ENCODE measurements at places on chromosomes 3 and 15.

- no peak for DNase-seq
Observed at GRCh38 chr3:42509111-42509510, 6.7 kb downstream of the VIPR1 start.

GRCh38 chr3:134029734-134030378, at the start of gene SLCO2A1:
TSS of gene SLCO2A1 (minus strand) at chr3:134029925. CDS start at chr3:134029802, 123 bp downstream.
- no peak for DNase-seq

- peak; percentile 12 for DNase-seq
Observed at GRCh38 chr3:115148142-115148790, 1.2 kb upstream of the ZBTB20 start.

GRCh38 chr3:148078658-148079057, 619.0 kb upstream of the AGTR1 start:
- no peak for DNase-seq

DNA sequence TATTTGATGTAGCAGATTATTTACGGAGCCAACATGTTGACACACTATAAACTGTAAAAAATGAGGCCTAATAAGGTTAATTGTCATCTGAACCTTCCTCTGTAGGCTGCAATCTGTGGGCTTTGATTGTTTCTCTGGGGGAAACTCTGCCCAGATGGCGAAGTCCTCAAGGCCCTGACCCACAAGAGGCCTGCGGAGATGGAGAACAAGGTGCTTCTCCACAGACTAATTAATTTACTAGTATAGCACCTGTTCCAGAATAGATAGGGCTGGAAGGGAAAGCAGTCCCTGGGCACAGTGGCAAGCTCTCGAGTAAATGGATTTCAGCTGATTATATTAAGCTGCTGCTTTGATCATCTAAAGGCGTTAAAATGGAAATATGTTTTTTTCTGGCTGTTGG, 338.8 kb upstream of the DNAJC19 start:
- no peak for DNase-seq

DNA sequence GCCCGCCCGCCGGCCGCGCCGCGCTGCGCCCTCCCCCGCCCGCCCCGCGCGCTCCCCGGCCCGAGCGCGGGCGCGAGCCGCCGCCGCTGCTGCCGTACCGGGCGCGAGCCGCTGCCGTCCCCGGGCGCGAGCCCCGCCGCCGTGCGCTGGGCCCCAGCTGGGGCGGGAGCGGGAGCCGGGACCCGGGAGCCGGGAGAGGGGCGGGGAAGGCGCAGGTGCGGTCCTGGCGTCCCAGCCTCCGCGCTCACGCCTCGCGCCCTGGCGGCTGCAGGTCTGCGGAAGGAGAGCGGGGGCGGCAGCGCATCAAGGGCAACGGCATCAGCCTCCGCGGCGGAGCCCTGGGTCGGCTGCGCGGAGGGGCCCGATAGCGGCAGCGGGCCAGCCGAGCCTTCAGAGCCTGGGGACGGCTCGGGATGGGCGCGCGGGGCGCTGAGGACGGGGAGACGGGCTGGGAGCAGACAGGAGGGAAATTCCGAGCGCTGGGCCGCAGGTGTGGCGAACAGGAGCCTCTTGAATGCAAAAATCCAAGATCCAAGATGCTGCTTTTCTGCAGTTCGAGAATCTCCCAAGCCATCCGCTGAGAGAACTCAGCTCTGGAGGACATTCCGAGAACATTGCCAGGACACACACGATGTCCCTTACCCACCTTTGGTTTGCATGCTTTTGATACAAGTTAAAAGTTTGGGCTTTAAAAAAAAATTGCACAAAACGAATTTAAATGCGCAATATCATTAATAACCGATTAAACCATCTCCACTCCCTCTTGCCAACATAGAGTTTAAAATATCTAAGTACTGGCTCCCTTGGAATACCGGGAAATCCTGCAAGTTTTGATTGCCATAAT, 251.1 kb downstream of the TJP1 start:
- DNase-seq: no peak

DNA sequence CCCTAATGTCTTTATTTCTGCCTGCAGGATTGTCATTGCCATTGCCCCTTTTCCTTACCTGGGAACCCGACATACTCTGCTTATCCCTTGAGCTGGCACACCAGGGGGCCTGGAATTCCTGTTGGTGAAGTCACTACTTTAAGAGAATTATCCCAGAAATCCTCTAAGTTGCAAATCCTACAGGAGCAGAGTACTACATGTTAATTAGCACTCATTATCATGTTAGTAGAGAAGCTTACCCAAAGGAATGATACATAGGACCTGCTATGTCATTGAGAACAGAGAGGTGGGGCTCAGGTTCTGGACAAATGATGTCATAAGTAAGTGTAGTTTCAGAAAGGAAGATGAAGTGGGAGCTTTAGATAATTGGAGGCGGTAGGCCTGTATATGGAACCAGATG, 27.4 kb downstream of the SCG5 start:
- DNase-seq: no peak

DNA sequence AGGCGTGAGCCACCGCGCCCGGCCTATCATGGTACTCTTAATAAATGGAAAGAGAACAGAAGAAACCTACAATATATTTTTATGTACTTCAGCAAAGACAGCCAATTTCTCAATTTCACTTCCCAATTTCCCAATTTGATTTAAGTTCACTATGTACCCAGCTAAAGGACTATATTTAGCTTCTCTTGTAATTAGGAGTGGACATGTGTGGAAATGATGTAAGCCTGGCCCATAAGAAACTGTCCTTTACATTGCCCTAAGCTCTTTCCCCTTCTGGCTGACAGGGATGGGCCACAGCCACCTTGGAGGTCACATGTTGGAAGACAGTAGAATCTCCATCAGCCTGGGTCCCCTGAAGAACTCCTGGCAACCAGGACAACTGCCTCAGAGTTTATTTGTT, 6.2 kb downstream of the TMEM39A start:
- DNase-seq: no peak

GRCh38 chr3:159148466-159148865, 346.6 kb downstream of the MFSD1 start:
- no peak for DNase-seq

DNA sequence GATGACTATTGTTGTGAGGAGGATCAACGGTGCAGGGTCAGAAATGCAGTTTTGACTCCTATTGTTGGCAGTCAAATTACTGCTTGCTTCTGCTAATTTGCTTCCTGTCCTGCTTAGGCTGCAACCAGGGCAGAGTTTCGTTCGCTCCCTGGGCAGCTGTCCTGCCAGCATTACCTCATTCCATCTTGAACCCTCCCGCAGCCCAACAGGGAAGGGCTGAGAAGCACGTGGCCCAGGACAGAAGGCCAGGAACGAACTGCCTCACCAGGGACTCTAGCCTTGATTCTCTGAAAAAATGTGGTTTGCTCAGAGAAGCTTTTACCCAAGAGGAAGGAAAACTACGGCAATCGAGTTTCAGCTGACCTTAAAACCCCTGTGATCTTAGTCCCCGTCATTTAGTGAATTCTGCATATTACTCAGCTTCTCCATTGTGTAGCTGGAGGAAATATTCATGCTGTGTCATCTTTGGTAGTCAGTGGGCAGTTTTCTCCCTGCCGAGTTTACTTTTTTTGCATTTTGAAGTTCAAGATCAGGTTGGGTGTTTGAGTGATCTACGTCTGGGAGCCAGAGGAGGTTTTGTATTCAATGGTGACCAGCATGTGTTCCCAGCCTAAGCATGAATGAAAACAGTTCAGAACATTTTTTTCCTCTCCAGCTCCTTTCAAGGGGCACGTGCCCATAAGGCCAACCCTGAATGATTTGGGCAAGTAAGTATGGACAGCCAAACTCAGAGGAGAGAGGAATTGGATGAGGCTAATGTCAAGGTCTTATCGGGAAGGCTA, 23.0 kb downstream of the TLNRD1 start:
- DNase-seq: peak; percentile 82

GRCh38 chr3:82474711-82475110, 713.3 kb upstream of the GBE1 start:
- DNase-seq: no peak

GRCh38 chr3:33196538-33196937, 22.1 kb downstream of the SUSD5 start:
- no peak for DNase-seq

GRCh38 chr15:73784291-73784690, 31.1 kb upstream of the INSYN1 start:
- DNase-seq: no peak

GRCh38 chr15:32682977-32683630, 34.7 kb upstream of the GREM1 start:
- peak; percentile 31 for DNase-seq

DNA sequence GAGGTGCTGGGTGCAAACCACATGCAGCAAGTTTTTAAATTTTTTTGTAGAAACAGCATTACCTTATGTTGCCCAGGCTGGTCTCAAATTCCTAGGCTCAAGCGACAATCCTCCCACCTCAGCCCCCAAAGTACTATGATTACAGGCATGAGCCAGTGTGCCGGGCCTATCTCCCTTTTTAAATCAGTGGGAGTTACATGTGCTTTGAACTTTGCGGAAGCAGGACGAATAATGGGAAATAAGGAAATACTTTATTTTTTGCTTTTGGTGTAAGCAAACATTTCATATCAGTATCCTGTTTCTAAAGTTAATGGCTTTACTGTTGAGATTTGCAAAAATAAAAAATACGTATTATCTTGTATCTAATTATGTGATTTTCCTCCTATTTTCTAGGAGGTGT, 9.1 kb downstream of the NR1D2 start:
- DNase-seq: no peak

DNA sequence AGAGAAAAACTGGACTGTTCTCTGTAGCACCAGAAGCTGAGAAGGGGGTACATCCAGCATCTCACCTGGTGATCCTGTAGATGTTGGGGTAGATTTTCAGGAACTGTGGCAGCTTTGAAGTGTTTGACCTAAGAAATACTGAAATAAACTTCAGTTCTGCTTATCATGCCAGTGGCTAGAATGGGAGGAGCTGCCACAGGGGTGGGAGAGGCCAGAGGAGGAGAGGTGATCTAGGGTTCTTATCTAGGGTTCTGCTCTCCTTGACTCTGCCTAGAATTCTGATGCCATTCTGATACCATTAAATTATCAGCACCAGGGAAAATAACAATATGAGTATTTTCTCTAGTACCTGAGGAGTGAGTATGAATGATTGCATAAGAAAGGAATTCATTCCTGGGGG, 10.2 kb upstream of the CPOX start:
- DNase-seq: no peak

GRCh38 chr3:171753665-171754408, 56.4 kb downstream of the PLD1 start:
- DNase-seq: peak; percentile 88

DNA sequence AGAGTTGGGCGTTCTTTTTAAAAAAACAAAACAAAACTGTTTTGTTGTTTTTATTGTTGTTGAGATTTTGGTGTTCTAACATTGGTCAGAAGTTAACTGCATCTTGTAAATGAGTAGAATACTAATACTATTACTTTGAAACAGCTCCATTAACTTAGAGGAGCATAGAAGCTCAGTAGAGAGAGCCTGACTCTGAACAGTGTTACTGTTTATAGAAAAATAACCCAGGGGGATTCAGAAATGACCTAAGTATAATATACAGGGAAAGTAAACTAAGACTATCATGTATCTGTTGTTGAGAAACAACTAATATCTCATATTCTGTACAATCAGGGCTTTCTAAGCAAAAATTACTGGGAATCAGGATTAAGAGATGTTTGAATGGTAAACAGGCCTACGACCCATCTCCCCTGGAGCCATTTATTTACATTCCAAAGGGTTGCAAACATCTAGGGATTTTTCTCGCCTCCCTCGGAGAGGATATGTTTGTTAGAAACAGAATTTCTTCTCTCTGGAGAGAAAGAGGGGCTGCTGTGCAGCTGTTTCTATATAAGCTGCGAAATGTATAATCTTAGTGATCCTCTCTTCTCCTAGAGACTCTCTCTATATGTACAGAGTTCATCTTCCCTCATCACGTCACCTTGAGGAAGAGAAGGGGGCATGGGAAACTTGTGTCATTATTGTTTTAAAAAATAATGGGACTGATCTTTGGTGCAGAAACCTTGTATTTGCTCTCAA, 827.5 kb upstream of the DPPA4 start:
- DNase-seq: no peak

- peak; percentile 60 for DNase-seq
Observed at GRCh38 chr15:51377038-51377786, 35.8 kb downstream of the GLDN start.

DNA sequence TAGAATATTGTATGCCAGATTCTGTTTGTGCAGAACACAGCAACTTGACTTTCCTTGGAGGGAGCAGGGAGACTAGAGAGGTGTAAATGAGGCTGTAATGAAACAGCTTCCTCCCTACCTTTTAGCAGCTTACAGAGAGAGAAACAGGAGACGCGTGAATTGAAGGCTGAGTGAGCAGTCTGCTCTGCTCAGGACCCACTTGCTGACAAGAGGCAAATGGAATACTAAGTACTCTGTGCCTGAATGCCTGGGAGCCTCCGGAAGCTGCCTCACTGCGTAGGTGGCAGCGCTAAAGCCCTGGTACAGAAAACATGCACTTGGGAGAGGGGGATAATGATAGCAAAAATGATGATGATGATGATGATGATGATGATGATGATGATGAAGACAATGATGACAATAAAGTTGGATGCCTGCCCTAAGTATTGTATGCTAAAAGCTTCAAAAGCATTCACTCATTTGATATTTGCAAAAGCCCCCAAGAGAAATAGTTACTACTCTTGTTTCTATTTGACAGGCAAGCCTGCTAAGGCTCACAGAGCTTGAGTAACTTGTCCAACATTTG, 548.9 kb downstream of the NTRK3 start:
- no peak for DNase-seq

DNA sequence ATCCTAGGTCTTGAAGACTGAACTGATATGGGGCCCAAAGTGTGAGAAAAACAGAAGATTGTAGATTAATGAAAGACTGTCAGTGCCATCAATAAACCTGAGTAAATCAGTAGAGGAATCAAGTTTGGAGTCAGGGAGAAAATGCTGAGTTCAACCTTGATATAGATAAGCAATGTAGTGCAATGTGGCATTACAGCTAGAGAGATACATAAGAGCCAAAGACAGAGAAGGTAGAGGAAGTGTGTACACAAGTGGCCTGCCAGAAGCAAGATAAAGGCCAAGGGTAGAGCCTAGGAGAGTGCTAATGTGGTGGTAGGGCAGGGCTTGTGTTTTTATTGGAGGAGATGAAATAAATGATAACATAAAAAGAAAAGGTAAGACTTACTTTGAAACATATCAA, 26.0 kb upstream of the EID1 start:
- DNase-seq: no peak

GRCh38 chr15:69031013-69032001, 16.8 kb downstream of the NOX5 start:
- no peak for DNase-seq

GRCh38 chr3:159322322-159322939, 520.6 kb downstream of the MFSD1 start:
- peak; percentile 26 for DNase-seq

GRCh38 chr3:194983620-194984019, 287.3 kb downstream of the XXYLT1 start:
- no peak for DNase-seq

GRCh38 chr15:77295446-77295845, 124.5 kb downstream of the PEAK1 start:
- no peak for DNase-seq

DNA sequence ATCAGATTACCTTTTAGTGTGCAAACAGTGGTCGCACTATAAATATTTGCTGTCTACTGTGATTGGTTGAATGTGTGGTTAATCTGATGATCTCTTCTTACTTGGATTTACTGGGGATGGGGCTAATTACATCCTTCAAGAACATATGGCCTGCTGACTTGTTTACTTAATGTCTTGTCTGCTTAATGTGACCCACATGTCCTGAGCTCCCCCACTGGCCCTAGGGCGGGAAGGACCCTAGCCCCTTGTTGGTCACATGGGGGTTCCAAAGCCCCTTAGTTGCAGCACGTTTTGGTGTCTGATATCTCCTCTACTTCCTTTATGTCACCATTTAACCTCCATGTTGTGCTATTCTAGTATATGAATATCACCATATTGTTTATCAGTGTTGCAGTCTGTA, 17.8 kb upstream of the P2RY12 start:
- DNase-seq: no peak

Data from LHCN-M2 (cell line).